ENCODE measurements at places on chromosomes 1 and 21. TPM values are rescaled to one million over a fixed set of nuclear protein-coding genes. Genes with fewer than 3 reads are reported as not detected.

The MYOC gene
- polyA plus RNA-seq: 1.2 TPM

The HAO2 gene
- polyA plus RNA-seq: 4.8 TPM

The A3GALT2 gene
- polyA plus RNA-seq: 0.17 TPM

The PRELP gene
- 12.3 TPM for polyA plus RNA-seq

The FMO5 gene
- polyA plus RNA-seq: 7.3 TPM

The PDE9A gene
- polyA plus RNA-seq: 20.0 TPM

The TOMM20 gene
- 61.7 TPM for polyA plus RNA-seq

The SVBP gene
- 23.1 TPM for polyA plus RNA-seq

The NCMAP gene
- polyA plus RNA-seq: 0.27 TPM

The OPRD1 gene
- 0.56 TPM for polyA plus RNA-seq

The TNNT2 gene
- polyA plus RNA-seq: 14.0 TPM

The GRIK1 gene
- 47.4 TPM for polyA plus RNA-seq

The WDR77 gene
- polyA plus RNA-seq: 19.8 TPM

The CXADR gene
- 12.1 TPM for polyA plus RNA-seq

The KIF26B gene
- polyA plus RNA-seq: 2.1 TPM

The LHX8 gene
- not detected for polyA plus RNA-seq

The COL11A1 gene
- 2.7 TPM for polyA plus RNA-seq

The GRHL3 gene
- polyA plus RNA-seq: 0.15 TPM

The RGS16 gene
- polyA plus RNA-seq: 7.1 TPM

The DMRTA2 gene
- 0.07 TPM for polyA plus RNA-seq

The LRRC38 gene
- polyA plus RNA-seq: 9.7 TPM

The OR14A2 gene
- not detected for polyA plus RNA-seq

The HSPB7 gene
- 52.7 TPM for polyA plus RNA-seq

The PEX11B gene
- polyA plus RNA-seq: 52.9 TPM

The CHML gene
- 1.0 TPM for polyA plus RNA-seq

The NSL1 gene
- polyA plus RNA-seq: 17.6 TPM

The FMO1 gene
- polyA plus RNA-seq: 2.5 TPM

The PROX1 gene
- 6.8 TPM for polyA plus RNA-seq

The RAP1GAP gene
- 250 TPM for polyA plus RNA-seq

The TNFAIP8L2 gene
- 3.3 TPM for polyA plus RNA-seq

The CLCA4 gene
- polyA plus RNA-seq: 0.24 TPM

The SYTL1 gene
- polyA plus RNA-seq: not detected

The CRYAA gene
- not detected for polyA plus RNA-seq

The KDF1 gene
- polyA plus RNA-seq: 0.54 TPM

The TMEM269 gene
- 0.09 TPM for polyA plus RNA-seq

The GCSAML gene
- not detected for polyA plus RNA-seq

The HENMT1 gene
- polyA plus RNA-seq: 3.1 TPM

The SRSF10 gene
- polyA plus RNA-seq: 99.0 TPM

The CFAP126 gene
- 0.29 TPM for polyA plus RNA-seq

The SLC6A17 gene
- 1.4 TPM for polyA plus RNA-seq

The CASQ1 gene
- 0.17 TPM for polyA plus RNA-seq

The ROR1 gene
- 0.64 TPM for polyA plus RNA-seq

The ATP6V1G3 gene
- polyA plus RNA-seq: not detected

The OLFML3 gene
- polyA plus RNA-seq: 20.7 TPM

All from adrenal gland (tissue), 19 donors.